Astrocyte (in vitro differentiated cells and primary cell): ENCODE measurements at places on chromosomes 4 and X. TPM values are rescaled to one million over a fixed set of nuclear protein-coding genes. Genes with fewer than 3 reads are reported as not detected.

Gene SOWAHD
- 0.54 TPM in 1 of 2 replicates, not detected in the other for total RNA-seq

Gene HSFX4
- total RNA-seq: not detected in 2 replicates

Gene TECRL
- not detected in 2 replicates for total RNA-seq

DNA sequence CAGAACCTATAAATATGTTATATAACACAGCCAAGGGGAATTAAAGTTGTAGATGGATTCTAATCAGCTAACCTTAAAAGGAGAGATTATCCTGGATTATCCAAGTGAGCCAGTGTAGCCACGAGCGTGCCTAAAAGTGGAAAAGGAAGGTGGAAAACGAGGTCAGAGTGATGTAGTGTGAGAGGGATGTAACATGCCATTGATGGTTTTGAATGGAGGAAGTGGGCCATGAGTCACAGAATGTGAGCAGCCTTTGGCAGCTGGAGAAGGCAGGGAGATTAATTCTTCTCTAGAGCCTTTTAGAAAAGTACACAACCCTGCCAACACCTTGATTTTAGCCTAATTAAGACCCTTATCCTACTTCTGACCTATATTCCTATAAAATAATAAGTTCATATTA lies 149.1 kb downstream of the SLC39A8 start:
- peak; percentile 65 for DNase-seq
- H3K27ac ChIP-seq: no peak overlapping the region
- H3K27me3 ChIP-seq: no peaks in the 10 kb centered on the region

- H3K27ac ChIP-seq: no peak overlapping the region
- no peaks in the 10 kb centered on the region for H3K36me3 ChIP-seq
- no peaks in the 10 kb centered on the region for H3K27me3 ChIP-seq
- H3K4me1 ChIP-seq: no peaks in the 10 kb centered on the region
Observed at GRCh38 chr4:18858229-18858922, 836.8 kb upstream of the LCORL start.

GRCh38 chr4:143016171-143016570 lies 168.5 kb upstream of the USP38 start:
- no peak for DNase-seq
- no peak overlapping the region for H3K27ac ChIP-seq
- H3K27me3 ChIP-seq: no peaks in the 10 kb centered on the region

DNA sequence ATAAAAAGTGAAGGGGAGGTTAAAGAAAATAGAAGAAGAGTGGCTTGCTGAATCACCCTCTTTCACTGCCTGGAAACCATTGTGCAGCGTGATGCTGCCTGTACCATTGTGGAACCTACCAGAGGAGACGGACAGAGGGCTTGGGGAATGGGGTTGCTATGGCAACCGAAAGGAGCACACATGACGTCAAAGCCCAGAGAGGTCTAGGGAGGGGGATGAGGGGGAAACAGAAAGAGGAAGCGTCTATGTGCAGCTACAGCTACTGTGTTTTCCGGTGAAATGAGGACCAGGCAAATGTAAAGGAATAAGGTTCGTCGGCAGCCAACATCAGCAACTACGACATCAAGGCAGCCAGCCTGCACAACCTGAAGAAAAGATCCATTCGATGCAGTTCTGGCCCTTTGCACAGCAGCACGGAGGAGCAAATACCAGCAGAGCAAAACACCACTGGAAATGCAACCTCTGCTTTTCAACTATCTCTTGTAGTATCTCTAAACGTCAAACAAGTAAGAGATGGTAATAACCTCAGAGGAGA lies at the start of gene MAPK10:
MAPK10 (minus strand) TSS at position 110 of the 535 bp plus-strand sequence.
- peak; percentile 88 for DNase-seq
- no peaks in the 10 kb centered on the region for H3K36me3 ChIP-seq
- no peaks in the 10 kb centered on the region for H3K27me3 ChIP-seq
- H3K4me3 ChIP-seq: peak within 1 kb of the TSS; percentile 68
- H3K27ac ChIP-seq: peak within 1 kb of the TSS; percentile 7

DNA sequence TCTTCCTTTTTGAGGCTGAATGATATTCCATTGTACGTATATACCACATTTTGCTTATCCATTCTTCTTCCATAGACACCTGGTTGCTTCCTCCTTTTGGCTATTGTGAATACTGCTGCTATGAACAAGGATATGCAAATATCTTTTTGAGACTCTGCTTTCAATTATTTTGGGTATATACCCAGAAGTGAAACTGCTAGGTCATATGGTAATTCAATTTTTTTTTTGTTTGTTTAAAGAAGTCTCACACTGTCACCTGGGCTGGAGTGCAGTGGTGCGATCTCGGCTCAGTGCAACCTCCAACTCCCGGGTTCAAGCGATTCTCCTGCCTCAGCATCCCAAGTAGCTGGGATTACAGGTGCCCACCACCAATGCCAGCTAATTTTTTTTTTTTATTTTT lies 75.3 kb downstream of the METTL14 start:
- H3K4me1 ChIP-seq: peaks cover 15% of the 10 kb centered on the region
- peaks cover 81% of the 10 kb centered on the region for H3K36me3 ChIP-seq
- H3K27ac ChIP-seq: no peak overlapping the region
- no peaks in the 10 kb centered on the region for H3K27me3 ChIP-seq
- H3K4me3 ChIP-seq: no peak overlapping the region

DNA sequence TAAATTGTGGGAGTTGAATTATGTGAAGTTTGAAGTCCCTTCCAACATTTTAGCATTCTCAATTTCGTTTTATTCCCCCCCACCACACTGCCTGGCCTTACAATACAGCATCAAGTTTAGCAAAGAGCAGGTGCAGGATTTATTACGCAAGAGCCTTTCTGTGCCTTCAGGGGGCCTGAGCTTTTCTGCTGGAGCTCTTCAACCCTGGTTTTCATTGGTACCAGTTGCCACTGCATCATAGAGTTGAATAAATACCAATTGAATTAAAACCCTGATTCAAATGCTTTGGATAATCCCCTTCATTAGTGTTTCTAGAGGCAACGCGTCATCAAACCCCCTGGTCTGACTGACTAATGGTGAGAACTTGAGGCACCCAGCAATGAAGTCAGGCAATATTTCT lies 43.6 kb upstream of the KIT start:
- H3K36me3 ChIP-seq: no peaks in the 10 kb centered on the region
- DNase-seq: no peak
- no peak overlapping the region for H3K27ac ChIP-seq
- no peaks in the 10 kb centered on the region for H3K4me1 ChIP-seq
- H3K4me3 ChIP-seq: no peak overlapping the region

DNA sequence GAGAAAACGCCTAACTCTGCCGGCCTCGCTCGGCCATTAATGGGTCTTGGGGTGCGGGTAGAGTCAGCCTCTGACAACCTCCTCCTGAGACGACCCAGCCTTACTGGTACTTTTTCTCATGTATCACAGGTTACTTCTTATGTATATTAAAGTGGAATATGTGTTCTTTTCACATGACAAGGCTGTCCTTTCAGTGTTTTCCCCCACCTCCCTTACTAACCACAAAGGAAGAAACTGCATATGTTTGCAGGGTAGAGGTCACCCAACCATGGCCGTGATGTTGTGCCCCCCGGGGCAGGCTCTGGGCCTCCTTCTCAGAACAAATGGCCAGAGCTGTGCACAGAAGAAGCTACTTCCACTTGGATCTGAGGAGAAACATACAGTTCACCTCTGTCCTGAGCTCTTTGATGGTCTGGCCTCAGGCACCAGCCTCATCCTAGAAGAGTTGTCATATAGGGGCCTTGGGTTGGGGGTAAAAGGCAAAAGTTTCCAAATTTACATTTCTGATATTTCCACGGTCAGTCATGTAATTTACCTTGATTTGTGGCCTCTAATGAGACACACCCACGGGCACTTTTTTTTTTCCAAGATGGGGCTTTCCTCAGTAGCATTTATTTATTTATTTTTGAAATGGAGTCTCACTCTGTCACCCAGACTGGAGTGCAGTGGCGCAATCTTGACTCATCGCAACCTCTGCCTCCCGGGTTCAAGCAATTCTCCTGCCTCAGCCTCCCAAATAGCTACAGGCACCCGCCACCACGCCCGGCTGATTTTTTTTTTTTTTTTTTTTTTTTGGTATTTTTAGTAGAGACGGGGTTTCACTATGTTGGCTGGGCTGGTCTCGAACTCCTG lies 1.9 kb downstream of the SOWAHD start:
- H3K27ac ChIP-seq: no peak overlapping the region
- no peaks in the 10 kb centered on the region for H3K36me3 ChIP-seq
- DNase-seq: no peak
- peaks cover 12% of the 10 kb centered on the region for H3K4me1 ChIP-seq

DNA sequence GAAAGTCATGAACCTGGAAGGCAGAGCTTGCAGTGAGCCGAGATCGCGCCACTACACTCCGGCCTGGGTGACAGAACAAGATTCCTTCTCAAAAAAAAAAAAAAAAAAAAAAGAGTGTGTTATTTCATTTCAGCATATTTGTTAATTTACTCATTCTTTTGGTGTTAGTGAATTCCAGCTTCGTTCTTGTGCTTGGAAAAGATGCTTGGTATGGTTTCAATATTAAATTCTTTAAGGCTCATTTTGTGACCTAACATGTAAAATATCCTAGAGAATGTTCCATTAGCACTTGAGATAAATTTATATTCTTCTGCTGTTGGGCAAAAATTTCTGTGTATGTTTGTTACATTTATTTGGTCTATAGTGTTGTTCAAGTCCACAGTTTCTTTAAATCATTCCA lies 66.8 kb downstream of the SPIN3 start:
- no peaks in the 10 kb centered on the region for H3K4me1 ChIP-seq
- H3K27ac ChIP-seq: no peak overlapping the region
- H3K36me3 ChIP-seq: no peaks in the 10 kb centered on the region
- H3K4me3 ChIP-seq: no peak overlapping the region
- no peaks in the 10 kb centered on the region for H3K27me3 ChIP-seq
- DNase-seq: no peak

DNA sequence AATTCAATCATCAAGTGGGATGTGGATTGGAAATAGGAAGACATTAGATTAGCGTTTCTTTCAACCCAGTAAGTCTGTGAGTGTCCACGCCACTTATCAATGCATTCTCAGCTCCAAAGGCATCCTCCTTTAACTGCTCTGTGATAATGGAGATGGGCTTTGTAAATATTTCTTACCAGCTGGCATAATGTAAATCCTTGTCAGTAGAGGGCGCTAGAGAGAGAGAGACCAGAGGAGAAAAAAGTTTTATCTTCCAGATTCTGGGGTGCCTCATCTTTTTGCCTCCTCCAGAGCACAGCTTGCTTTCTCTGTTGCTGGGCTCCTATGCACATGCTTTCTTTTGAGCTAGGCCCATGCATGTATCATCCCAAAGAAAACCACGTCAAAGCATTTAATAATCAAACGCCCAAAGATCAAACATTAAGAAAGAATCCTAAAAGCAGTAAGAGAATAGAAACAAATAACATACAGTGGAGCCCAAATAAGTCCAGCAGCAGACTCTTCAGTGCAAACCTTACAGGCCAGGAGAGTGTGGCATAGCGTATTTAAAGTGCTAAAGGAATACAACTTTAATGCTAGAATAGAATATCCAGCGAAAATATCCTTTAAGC lies 9.6 kb upstream of the MTMR1 start:
- H3K36me3 ChIP-seq: no peaks in the 10 kb centered on the region
- DNase-seq: no peak
- H3K4me3 ChIP-seq: no peak overlapping the region
- H3K27ac ChIP-seq: no peak overlapping the region
- H3K27me3 ChIP-seq: no peaks in the 10 kb centered on the region

DNA sequence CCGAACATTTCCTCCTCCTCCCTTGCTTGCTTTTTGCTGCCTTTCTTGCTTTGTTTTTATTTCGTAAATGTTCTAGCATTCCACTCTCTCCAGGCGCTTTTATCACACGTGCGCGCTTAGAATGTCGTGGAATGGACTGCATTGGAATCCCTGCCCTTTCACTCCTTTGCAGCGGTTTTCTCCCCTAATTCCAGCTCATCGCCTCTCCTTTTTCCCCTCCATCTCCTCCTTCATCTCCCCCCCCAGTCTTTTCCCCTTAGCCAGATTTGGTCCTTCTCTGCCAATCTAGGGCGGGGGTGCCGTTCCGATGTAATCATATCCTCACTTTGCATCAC lies 579 bp downstream of the OGT start:
- H3K4me3 ChIP-seq: peak overlapping the region; percentile 95
- H3K36me3 ChIP-seq: peaks cover 6% of the 10 kb centered on the region
- peaks cover 5% of the 10 kb centered on the region for H3K4me1 ChIP-seq
- DNase-seq: no peak
- H3K27ac ChIP-seq: peak overlapping the region; percentile 92

- peak overlapping the region; percentile 24 for H3K27ac ChIP-seq
- no peak overlapping the region for H3K4me3 ChIP-seq
- peaks cover 5% of the 10 kb centered on the region for H3K4me1 ChIP-seq
- no peak for DNase-seq
- no peaks in the 10 kb centered on the region for H3K27me3 ChIP-seq
- H3K36me3 ChIP-seq: peaks cover 16% of the 10 kb centered on the region
Observed at GRCh38 chr4:67687636-67688035, 13.3 kb downstream of the UBA6 start.
